Renal pelvis (tissue), 12 donors: ENCODE measurements at places on chromosomes 16 and 17. TPM values are rescaled to one million over a fixed set of nuclear protein-coding genes. Genes with fewer than 3 reads are reported as not detected.

Gene QRICH2
- 9.9 TPM for polyA plus RNA-seq

Gene PIPOX
- 8.9 TPM for polyA plus RNA-seq

Gene PDE6G
- polyA plus RNA-seq = 13.4 TPM

Gene TOX3
- polyA plus RNA-seq = 37.4 TPM

Gene PRDM7
- polyA plus RNA-seq = 0.44 TPM

Gene MYO15B
- 130 TPM for polyA plus RNA-seq

Gene LPO
- polyA plus RNA-seq = 0.13 TPM

Gene TNFSF12
- 28.2 TPM for polyA plus RNA-seq

DNA sequence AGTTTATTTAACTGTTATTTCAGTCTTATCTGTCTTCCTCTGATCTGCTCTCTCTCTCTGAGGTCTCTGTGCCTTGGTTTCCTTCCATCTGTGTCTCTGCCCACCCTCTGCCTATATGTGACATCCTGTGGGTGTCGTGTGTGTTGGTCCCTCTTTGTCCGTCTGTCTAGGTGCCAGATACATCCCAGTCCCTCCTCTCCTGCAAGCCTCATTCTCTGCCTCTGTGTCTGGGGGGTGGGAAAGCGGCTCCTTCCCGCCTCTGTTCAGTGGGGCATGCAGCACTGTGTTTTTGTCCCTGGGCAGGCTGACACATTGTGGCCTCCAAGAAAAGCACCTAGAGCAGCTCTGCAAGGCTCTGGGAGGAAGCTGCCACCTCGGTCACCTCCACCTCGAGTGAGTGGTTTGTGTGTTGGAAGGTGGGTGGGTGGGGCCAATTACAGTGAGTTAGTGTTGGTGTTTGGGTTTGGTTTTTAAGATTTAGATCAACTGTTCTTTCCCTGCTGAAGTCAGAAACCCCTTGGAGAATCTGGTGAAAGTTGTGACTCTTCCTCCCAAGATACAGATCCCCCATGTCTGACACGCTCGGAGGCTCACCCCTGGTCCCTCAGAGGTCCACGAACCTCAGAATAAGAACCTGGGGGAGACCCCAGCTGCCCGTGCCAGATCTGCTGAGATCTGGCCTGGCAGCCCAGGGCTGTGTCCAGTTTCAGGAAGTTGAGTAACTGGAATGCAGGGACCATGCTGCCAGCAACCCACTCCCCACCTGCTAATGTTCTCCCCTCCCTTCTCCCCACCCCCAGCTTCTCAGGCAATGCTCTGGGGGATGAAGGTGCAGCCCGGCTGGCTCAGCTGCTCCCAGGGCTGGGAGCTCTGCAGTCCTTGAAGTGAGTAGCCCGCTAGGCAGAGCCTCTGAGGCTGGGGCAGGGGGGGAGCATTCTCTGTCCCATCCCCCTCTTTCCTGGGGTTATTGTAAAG is 50.9 kb upstream of the CPNE2 start:
- DNase-seq = no peak

- no peak for DNase-seq
These were observed 44.2 kb downstream of the RPTOR start for GRCh38 chr17:80588702-80589383.

- DNase-seq = no peak
These were observed 6.7 kb upstream of the LPO start for GRCh38 chr17:58231641-58232040.

- no peak for DNase-seq
These were observed 139.3 kb downstream of the CDH11 start for GRCh38 chr16:64982581-64982980.

DNA sequence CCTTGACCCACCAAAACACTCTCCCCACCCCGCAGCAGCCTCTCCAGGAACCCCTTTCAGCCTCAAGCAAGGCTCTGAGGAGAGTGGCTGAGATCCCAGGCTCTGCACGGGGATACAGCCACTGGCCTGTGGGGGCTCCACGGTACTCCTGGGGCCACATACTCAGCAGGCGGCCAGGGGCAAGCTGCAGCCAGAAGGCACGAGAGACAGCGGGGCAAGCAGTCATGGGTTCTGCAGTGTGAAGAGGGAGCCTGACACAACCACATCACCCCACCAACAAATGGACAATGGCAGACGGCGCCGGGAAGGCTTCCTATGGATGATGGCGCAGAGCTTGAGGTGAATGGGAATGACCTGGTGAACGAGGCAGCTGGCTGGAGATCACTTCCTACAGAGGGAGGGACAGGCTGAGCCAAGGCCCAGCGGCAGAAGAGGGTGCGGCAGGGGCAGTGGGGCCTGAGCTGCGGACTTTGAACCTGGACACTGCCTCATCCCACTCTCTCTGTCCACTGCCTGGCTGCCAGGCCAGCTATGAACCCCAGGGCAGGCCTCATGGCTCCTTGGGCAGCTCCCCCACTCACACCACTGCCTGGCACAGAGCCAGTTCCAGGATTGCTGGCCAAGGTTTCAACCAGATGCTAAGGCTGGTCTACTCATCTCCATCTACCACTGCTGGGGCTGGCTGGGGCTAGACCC is 10.8 kb upstream of the BCAR1 start:
- no peak for DNase-seq

GRCh38 chr16:4370570-4371356 is 885 bp upstream of the VASN start:
- DNase-seq = no peak

GRCh38 chr17:75652934-75653549 is 13.9 kb downstream of the RECQL5 start:
- DNase-seq = no peak

- no peak for DNase-seq
These were observed 11.6 kb downstream of the STH start for GRCh38 chr17:46010597-46011186.

DNA sequence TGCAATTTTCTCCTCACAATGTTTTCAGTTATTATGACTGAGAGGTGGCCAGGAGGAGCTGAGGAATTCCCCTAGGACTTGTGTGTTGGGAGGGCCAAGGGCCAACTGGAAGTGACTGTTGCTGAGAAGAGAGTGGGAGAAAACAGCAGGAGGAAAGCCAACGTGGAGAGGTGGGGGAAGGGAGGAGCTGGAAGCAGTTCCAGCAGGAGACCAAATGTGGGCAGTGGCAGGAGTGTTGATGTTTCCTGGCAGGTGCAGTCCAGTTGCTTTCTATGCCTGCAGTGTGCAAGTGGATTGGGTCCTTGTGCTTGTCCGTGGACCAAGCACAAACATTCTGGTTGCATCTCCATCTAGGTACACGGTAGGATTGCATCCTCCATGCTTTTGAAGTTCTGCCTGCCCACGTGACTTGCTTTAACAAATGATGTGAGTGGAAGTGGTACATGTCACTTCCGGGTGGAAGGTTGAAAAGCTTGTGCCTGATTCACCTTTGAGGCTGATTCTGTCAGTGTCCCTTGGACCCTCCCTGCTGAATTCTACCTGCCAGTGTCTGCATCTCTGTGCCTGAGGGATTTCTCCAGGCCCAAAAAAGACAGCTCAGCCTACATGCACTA is 54.7 kb upstream of the CRHR1 start:
- no peak for DNase-seq

DNA sequence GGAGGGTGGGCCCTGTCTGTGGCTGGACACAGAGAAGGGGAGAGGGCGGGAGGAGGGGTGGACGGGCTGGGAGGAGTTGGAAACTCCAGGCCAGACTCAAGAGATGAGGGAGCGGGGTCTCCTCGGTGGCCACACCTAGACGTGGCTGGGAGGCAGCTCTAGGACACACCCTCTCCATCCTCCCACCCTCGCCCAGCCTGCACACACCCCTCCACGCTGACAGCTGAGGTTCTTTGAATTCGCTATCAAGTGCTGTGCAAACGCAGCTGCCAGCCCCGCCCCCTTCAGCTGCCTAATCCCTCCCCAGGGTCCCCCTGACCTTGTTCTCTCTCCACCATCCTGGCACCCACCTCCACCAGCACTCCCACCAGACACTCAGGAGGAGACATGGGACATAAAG is 48.7 kb downstream of the DNAH17 start:
- DNase-seq = no peak

- DNase-seq = no peak
These were observed 616.2 kb downstream of the MAF start for GRCh38 chr16:78984324-78984723.

GRCh38 chr16:89051521-89052166 is 42.0 kb upstream of the ACSF3 start:
- DNase-seq = no peak

GRCh38 chr16:57617604-57618111 is 10.8 kb upstream of the ADGRG1 start:
- DNase-seq = no peak

- no peak for DNase-seq
These were observed 33.5 kb downstream of the PPM1E start for GRCh38 chr17:58789160-58789559.

GRCh38 chr17:76237859-76238313 is 2.4 kb downstream of the RNF157 start:
- no peak for DNase-seq

GRCh38 chr16:1749152-1750117 is 21.9 kb downstream of the NME3 start:
- DNase-seq = no peak

- no peak for DNase-seq
These were observed 51.1 kb downstream of the SRCIN1 start for GRCh38 chr17:38554430-38555350.

DNA sequence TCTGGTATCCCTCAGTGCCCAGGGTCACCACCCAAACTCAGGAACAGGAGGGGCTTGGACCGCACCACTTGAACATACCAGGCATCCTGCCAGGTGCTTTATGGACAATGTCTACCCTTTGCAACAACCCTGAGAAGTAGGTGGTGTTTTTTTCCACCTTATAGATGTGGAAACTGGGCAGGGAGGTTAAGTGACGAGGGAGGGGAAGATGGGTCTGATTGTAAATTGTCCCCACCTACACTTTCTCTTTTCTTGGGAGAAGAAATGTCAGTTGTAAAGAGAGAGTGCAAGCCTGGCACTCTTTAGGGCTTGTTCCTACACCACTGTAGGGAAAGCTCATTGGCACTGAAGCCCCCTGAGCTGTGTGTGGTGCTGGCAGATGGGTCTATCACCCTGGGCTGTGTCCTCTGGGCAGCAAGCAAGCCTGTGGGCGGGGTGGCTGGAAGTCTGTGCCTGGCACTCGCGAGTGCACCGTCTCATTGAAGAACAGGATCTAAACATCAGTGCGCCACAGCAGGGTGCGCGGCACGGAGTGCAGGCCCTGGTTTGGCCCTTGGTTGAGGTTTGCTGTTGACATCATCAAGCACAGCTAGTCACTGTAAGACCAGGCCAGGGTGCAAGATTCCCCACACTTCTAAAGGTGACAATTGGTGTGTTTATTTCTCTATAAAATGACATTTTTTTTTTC is 15.1 kb downstream of the NOD2 start:
- DNase-seq = no peak

DNA sequence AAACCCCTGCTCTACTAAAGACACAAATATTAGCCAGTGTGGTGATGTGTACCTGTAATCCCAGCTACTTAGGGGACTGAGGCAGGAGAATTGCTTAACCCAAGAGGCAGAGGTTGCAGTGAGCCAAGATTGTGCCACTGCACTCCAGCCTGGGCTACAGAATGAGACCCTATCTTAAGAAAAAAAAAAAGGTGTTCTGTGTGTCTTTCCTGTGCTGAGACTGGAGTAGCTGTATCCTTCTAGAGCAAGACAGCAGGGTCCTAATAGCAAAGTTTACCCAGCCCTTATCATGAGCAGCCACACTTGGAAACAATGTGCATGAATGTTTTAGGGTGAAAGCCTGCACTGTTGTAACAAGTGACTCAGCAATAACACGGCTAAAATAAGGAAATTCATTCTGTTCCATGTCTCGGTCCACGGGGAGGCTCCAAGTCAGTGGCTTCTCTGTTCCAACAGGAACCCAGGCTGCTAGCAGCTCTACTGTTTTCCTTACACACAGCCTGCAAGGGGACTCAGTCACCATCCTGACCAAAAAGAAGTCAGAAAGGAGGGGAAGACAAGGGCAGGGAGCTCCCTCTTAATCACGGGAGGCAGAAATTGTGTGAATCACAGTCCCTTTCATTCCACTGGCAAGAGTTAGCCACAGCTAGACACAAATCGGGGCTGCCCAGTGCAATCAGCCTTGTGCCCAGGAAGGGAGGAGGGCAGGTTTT is 7.1 kb upstream of the SLC5A11 start:
- no peak for DNase-seq

GRCh38 chr17:61351745-61352407 is 47.8 kb upstream of the TBX2 start:
- no peak for DNase-seq

- no peak for DNase-seq
These were observed 41.6 kb downstream of the SPAG9 start for GRCh38 chr17:51079049-51079448.

DNA sequence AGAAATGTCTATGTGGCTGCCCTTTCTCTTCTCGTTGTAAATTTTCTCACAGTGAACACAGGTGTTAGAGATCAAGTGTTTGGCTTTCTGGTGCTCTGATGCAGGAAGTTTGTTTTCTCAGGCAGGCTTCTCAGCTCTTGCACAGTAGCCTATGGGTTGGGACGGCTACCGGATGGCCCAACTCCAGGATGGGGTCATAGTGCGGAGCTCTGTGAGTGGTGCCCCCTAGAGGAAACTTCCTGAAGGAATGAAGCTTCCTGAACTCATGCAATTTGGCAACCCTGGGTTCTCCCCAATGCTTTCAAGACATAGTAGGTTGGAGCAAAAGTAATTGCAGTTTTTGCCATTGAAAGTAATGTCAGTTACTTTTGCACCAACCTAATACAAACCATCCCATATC is 407.5 kb upstream of the HSBP1 start:
- no peak for DNase-seq

DNA sequence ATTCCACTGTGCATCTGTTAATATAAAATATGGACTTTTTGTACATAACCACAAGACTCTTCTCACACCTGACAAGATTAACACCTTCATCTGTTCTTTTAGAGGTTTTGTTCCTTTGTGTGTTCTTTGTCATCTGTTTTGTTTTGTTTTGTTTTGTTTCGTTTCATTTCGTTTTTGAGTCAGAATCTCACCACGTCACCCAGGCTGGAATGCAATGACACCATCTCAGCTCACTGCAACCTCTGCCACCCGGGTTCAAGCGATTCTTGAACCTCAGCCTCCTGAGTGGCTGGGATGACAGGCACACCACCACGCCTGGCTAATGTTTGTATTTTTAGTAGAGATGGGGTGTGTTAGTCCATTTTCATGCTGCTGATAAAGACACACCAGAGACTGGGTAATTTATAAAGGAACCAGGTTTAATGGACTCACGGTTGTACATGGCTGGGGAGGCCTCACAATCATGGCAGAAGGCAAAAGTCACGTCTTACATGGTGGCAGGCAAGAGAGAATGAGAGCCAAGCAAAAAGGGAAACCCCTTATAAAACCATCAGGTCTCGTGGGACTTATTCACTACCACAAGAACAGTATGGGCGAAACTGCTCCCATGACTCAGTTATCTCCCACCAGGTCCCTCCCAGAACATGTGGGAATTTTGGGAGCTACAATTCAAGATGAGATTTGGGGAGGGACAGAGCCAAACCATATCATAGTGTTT is 22.3 kb downstream of the C16orf90 start:
- no peak for DNase-seq

DNA sequence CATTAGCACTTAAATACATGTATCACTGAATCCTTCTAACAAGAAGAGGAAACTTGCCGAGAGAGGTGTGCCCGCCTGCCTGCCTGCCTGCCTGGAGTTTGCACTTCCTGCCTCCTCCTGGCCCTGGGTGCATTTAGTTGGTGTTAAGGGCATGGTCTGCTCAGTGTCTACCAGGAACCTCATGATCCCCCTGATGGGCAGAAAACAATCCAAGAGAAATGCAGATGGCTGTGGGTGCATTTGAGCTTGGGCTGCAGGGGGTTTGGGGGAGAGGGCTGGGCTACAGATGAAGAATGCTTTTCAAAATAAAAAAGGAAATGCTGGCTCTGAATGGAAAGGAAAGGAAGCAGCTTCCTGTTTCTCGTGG is 10.1 kb downstream of the KSR1 start:
- no peak for DNase-seq
